ENCODE measurements at places on chromosomes 5 and 9. TPM values are rescaled to one million over a fixed set of nuclear protein-coding genes. Genes with fewer than 3 reads are reported as not detected.

The C9 gene
- not detected for total RNA-seq

The CDO1 gene
- 7.0 TPM for total RNA-seq

The ANKRD34B gene
- not detected for total RNA-seq

The AK8 gene
- not detected for total RNA-seq

The CDX1 gene
- total RNA-seq: 0.65 TPM

The ZNF454 gene
- total RNA-seq: 0.18 TPM

The C9orf50 gene
- not detected for total RNA-seq

The INSL6 gene
- not detected for total RNA-seq

The TXNDC8 gene
- not detected for total RNA-seq

The PCDHB16 gene
- total RNA-seq: 0.25 TPM

All from fibroblast of the aortic adventitia (primary cell).